AG09319 (cell line): ENCODE measurements at places on chromosomes 4 and X.

DNA sequence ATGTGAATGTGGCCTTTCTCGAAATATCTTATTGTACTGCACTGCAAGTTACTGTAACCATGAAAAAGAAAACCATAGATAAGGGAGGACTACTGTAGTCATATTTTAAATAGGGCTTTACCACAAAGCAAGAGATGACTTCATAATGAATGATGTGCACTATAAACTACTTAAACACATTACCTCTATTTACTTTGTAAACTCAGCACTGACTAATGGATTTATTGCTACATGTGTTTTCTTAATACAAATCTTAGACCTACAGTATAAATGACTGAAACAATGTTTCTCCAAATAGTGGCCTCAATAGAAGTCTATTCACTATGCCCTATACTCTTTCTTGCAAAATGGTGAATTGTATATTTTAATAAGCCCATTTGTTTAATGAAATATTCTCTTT lies 61.1 kb downstream of the HDX start:
- DNase-seq, result no peak

DNA sequence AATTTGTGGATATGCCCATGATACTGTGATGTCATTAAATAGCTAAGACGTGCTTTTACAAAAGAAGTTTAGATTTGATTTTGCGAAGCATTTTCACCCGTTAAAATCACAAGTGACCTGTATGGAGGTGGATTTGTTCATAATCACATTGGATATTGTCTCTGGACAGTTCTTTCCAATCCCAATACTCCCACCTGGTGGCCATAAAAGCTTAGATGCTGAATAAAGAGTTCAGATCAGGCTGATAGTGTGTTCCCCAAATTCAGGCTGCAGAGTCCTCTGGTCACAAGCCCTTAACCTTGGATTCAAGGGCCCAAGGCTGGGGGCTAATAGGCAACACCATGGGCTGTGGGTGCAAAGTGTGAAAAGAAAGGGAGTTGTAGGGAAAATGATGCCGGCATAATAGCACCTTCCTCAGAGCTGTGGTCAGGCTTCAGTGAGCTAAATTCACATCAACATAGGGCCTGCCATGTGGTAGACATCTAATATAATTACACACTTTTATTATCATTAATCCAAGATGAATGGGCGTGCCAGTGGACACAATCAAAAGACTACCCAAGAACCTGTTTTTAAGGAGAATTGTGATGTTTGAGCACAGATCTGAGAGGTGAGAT lies 28.1 kb downstream of the SMIM43 start:
- DNase-seq, result no peak

- DNase-seq, result no peak
Observed at GRCh38 chr4:88792821-88793220, 95.2 kb upstream of the NAP1L5 start.

- no peak for DNase-seq
Observed at GRCh38 chr4:168151327-168151726, 59.0 kb downstream of the ANXA10 start.

- DNase-seq, result no peak
Observed at GRCh38 chrX:64205441-64205734, at the start of gene AMER1. Gene AMER1 (minus strand): TSS chrX:64205708. CDS start chrX:64193286, 12,422 bp downstream.

DNA sequence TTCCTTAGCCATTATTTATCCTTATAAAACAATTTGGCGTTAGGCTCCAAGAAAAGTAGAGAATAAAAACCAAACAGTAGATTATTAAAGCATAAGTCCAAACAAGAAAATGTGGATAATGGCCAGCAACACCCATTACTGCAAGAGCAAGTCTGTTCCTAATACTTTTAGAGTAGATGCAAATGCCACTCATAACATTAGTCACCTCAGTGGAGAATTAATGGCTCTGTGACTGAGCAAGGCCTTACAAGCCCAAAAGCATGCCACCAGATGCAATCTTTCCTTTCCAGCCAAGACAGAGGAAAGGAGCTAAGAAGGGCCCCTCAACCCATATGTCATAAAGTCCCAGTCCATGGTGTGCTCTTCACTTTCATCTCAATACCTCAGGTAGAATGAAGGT lies 373.8 kb downstream of the OPHN1 start:
- DNase-seq, result no peak

GRCh38 chr4:74159143-74159709 lies 1.3 kb downstream of the MTHFD2L start:
- DNase-seq, result no peak

GRCh38 chr4:26058537-26058936 lies 144.5 kb downstream of the SMIM20 start:
- no peak for DNase-seq

- DNase-seq, result peak; percentile 7
Observed at GRCh38 chr4:144399927-144400326, 246.0 kb upstream of the HHIP start.

DNA sequence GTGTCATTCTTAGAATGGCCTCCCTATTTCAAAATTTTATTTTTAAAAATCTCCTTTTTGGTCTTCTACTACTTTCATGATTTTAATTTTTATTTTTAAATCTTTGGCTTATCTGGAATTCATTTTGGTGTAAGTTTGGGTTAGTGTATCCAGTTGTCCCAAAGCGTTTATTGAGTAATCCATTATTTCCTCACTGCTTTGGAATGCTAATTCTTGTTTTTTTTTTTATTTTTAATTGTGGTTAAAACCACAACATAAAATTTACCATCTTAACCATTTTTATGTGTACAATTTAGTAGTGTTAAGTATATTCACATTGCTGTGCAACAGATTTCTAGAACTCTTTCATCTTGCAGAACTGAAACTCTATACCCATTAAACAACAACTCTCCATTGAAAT lies 8.7 kb downstream of the CITED1 start:
- no peak for DNase-seq

DNA sequence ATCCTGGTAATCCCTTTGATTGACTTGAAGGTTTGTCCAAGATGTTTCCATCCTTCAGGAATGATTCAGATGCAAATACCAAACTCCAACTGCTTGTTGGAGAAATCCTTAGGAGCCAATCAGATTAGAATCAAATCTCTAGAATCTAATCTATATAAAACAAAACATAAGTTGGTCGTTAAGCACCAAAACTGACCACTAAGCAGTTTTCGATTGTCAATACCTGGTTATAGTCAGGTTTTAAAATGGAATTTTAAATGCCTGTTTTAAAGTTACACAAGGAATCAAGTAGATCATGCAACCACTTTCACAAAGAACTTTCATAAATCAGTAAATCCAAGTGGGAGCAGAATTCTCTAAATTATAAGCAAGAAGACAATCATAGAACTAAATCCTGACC lies 236.1 kb downstream of the PARM1 start:
- no peak for DNase-seq

- DNase-seq, result no peak
Observed at GRCh38 chr4:59695355-59696053, 1504.6 kb upstream of the ADGRL3 start.

DNA sequence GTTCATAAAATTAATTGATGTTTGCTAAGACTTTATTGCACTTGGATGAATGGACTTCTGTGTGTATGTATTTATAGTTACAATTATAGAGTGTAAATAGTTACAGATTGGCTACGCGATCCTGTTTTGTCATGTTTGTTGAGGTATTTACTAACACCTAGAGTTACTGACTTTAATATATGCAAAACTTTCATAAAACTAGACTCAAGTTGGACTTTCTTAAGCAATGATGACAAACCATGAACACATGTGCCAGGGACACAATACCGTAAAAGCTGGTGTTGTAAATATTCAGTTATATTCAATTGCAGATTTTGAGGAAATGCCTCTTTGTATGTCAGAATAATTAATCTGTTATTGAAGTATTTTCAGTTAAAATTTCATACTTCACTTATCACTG lies 6.1 kb downstream of the GRIA2 start:
- DNase-seq, result no peak

GRCh38 chrX:18983666-18984380 lies at the start of gene PHKA2:
Gene PHKA2 (minus strand): TSS chrX:18984114. CDS start chrX:18983932, 182 bp downstream.
- DNase-seq, result no peak

DNA sequence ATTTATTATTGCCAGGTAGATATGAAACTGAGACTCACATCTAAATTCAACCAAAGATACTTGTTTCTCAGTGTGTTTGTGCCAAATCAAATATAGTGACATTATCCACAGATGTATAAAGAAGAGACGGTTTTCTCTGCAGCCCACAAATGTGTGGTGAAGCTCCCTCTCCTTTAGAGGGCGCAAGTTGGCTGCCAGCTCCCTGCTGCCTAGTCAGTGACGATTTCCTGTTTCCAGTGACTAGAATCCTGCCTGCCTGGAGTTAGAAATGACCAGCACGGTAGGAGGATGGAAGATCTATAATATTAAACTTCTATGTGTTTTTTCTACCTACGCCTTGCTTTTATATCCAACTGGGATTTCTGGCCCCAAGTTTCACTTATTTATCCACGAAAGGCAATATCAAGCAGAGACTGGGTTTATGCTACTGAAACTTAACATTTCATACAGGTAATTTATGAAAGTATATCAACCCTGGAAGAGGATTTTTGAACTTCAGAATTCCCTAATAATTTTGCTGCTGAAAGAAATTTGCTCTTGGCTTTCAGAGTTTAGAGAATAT lies 1793.7 kb upstream of the TENM3 start:
- DNase-seq, result no peak

GRCh38 chrX:48958635-48959094 lies 1.3 kb upstream of the OTUD5 start:
- DNase-seq, result peak; percentile 35

- DNase-seq, result no peak
Observed at GRCh38 chr4:89275587-89275986, 32.0 kb downstream of the GPRIN3 start.

DNA sequence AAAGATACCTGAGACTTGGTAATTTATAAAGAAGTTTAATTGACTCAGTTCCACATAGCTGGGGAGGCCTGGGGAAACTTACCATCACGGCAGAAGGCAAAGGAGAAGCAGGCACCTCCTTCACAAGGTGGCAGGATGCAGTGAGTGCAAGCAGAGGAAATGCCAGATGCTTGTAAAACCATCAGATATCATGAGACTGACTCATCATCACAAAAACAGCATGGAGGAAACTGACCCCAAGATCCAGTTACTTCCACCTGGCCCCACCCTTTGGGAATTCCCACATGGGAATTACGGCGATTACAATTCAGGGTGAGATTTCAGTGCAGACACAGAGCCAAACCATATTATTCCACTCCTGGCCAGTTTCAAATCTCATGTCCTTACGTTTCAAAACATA lies 514.7 kb upstream of the SPANXN1 start:
- no peak for DNase-seq

DNA sequence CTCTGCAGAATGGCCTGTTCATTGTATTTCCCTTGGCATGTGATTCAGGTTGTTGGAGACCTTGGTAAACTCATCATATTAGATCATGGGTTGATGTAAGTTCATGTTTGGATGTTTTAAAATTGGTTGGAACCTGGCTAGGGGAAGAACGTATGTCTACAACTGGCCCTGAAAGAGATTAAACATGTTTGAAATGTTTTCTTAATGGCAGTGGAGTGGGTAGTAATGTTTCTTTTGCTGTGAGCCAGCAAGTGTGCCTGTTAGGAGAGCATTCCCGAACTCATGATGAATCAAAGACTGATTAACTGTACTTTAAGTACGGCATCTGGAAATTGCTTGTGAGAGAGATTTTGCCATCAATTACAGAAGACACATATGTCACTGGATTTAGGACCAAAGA lies 44.5 kb upstream of the SLC4A4 start:
- DNase-seq, result no peak

- no peak for DNase-seq
Observed at GRCh38 chr4:169100670-169101101, 90.6 kb upstream of the CBR4 start.

DNA sequence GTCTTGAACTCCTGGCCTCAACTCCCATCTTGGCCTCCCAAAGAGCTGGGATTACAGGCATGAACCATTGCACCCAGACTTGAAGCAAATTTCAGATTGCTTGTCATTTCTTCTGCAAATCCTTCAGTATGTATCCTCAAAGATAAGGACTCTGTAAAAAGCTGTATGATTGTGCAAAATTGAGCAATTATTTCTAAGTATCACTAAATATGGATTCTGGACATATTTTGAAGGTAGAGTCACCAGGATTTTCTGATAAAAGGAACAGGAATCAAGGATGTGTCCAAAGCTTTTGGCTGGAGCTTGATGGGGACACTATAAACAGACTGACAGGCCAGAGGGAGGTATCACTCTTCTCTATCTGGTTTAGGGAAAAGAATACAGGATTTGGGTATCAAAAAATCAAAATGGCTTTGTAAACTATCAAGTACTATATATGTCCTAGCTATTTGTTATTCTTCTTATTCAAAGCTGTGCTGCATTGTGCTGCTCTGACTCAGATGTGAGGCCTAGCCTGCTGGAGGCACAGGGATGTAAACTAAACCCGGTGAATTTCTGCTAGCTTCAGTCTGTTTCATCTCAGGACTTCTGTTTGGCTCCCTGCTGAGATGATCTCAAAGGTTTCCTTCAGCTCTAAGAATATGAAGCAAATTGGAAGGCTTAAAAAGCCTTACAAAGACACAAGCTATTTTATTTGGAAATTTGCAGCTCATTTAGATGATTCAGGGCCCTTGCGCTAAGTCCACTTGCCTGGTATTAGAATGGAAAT lies 8.3 kb downstream of the RPS4X start:
- no peak for DNase-seq
